ENCODE measurements at places on chromosomes 16 and 17.

DNA sequence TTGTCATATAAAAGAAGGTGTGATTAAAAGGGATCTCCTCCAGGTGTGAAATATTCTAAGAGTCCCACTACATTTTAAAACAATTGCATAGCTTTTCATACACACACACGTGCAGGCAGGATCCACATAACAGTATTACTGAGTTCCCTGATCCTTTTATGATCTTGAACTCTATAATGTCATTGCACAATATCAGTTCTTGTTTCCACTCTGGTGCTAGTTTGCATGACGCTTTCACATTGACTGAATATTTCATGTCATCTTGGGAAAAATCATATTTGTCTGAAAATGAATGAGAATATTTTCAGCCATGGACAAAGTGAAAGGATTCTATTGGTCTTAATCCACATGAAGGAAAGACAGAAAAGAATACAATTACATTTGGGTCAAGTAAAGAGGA lies 703.8 kb downstream of the CDH8 start:
- no peak for DNase-seq

DNA sequence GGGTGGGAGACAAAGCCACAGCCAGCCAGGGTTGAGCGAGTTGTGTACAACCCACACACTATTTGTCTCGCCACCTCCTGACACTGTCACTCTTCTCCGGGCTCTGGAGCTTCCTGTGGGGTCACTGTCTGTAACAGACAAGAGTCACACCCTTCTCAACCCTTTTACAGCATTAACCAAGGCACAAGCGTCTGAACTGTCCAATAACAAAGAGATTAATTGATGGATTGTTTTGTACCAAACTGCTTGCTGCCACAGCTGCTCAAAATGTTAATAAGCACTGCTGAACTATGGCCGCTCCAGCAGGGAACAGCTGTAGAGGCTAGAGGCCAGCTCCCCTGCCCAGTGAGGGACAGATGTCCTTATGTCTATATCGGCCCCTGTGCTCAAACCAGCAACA lies 25.2 kb upstream of the HYDIN start:
- no peak for DNase-seq

DNA sequence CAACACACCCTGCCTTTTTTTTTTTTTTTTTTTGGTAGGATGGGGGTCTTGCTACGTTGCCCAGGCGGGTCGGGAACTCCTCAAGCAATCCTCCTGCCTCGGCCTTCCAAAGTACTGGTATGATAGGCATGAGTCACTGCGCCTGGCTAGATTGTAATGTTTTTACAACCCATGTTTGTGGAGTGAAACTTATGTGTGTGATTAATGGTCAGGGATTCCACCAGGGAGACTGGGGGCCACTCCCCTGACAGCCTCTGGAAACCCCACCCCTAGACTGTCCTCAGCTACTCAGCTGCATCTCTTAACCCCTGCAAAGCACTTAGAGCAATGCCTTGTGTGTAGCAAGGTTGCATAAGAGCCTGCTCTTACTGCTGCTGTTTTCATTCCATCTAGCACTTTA lies 220.5 kb downstream of the PARN start:
- no peak for DNase-seq

DNA sequence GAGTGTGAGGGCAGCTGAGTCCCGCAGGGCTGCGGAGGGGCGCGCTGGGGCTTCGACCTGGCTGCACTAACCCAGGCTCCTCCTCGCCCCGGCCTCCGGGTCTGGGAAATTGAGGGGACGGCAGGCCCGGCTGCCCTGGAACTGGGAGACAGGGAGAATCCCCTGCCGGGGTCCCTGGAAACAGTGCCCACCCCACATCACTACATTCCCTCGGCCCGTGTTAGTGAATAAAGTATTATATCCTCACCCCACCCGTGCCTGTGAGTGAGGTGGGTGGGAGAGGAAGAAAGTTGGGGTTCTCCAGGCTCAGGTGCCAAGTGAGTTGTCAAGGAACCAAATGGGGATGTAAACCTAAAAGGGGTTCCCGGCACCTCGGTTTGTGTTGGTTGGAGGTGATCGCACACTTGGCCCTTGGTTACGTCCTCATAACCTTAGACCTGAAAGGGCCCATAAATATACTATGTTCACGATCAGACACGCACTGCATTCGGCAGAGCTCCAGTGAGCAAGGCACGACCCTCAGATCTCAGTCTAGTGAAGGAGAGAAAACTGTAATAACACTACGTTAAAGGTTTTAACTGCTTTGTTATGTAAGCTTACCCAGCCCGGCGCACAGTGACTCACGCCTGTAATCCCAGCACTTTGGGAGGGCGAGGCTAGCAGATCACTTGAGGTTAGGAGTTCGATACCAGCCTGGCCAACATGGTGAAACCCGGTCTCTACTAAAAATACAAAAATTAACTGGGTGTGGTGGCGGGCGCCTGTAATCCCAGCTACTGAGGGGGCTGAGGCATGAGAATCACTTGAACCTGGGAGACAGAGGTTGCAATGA lies 11.2 kb downstream of the ZNF771 start:
- DNase-seq: no peak

GRCh38 chr17:42363767-42364585 lies 24.3 kb downstream of the STAT3 start:
- DNase-seq: peak; percentile 12

DNA sequence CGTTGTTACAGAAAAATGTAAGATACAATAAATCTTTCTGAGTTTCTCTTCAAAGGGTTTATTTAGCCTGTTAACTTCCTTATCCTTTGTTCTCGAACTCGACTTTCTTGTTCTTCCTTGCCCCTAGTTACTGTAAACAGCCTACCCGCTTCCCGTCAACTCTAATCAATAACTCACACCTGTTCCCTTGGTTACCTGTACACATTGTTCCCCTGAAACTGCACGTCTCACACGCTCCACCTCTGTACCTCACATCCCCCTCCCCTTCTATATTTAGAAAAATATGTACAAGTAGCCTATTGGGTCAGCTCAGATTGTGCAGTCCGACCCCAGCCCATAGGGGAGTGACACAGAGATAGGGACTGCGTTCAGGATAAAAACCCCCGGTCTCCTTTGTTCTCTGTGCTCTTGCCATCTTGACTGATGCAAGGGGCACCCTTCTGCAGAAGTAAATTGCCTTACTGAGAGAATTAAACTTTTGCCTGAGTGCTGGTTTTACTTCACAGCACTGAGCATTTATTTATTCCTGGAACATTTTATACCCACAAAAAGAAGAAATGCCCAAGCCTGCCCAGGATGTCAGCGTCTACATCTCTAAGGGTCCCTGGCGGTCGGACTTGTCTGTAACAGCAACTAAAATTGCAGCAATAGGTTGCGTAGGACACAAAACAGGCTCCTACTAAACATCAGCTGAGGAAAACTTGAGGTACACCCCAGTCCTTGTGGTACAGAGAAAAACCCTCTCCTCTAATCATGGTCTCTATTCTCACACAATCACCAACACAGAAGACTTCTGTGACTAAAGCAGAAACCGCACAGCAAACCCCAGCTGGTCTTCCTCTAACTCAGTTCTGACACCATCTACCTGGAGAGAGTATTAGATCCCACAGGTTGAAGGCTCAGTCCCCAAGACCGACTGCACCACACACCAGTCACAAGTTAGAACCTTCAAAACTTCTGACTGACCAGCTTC lies 11.3 kb downstream of the WDR45B start:
- DNase-seq: no peak

DNA sequence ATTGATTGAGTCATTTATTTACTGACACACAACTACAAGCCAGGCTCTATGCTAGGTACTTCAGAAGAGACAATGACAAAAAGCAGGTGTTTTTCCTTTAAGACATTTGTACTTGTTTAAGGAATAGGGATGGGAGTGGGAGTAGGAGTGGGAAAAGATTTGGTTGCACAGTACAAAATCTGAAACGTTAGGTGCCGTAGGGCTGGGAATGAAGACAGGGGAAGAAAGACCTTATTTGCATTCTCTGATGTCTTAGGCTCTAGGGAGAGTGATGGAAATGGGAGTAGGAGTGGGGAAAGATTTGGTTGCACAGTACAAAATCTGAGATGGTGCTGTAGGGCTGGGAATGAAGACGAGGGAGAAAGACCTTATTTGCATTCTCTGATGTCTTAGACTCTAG lies 28.7 kb upstream of the OR4D1 start:
- DNase-seq: no peak

DNA sequence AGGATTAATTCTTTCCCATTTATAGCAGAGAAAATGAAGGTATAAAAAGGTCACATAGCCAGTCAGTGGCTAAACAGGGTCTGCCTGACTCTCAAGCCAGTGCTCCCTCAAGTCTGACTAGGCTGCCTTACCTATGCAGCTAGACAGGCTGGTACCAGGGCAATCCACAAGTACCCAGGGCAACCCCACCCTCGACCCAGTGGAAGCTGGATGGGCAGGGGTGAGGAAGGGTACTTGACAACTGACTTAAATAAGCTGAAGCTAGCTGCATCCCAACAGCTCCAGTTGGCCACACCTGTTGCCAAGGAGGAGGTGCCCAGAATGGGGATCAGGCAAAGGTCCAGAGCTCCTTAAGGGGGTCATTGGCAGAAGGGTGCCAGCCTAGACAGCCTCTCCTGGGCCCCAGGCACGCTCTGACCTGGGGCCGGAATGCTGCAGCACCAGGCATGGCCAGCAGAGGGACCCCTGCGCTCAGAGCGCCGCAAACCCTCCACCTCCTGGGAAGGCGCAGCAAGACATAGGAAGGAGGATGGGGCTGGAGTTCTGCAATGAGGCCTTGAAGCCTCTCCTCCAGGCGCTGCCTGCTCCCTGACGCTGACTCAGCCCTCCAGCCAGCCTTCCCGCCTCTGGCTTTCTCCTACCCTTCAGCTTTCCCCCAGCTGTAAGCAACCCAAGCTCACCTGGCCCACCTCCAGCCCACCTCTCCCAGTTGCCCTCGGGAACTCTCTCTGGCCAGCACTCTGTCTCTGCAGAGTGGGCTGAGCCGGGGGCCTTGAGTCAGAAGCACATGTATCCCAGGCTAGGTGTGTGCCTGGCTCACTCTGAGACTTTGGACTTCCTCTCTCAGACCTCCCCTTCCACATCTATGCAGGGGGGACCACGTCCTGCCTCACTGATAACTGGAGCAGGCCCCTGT lies 28.8 kb downstream of the MPP2 start:
- peak; percentile 47 for DNase-seq

DNA sequence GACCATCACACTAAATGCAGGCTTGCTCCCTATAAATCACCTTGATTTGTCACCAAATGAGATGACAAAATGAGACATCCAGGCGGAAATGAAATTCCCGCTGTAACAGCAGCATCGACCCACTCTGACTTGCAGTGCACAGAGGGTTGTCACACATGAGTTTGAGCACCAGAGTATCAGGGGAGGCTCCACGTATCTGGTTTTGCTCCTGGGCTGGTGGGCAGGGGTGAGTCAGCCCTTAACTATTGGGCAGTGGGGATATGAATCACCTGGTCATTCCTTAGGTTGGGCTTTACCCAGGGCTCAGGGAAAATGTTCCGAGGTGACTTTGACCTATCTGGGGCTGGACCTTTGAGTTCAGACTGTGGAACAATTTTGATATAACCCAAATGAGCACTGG lies 245.2 kb upstream of the CCL2 start:
- DNase-seq: no peak

DNA sequence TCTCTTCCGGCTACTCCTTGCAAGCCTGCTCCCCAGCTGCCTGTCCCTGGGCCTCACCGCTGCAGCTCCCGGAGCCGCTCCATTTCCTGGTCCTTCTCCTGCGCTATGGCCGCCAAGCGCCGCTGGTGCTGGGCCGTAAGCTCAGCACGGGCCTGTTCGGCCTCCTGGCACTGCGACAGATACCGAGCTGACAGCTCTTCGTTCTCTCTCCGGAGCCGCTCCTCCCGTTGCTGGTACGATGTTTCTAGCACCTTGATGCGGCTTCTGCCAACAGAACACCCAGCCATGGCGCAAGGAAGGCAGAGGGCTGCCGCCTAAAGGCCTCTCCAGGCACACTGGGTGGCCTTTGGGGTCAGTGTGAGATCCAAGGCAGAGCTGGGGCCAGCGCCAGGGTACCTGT lies 14.9 kb upstream of the MRPL38 start:
- no peak for DNase-seq

GRCh38 chr16:85557083-85557970 lies 55.8 kb upstream of the GSE1 start:
- peak; percentile 54 for DNase-seq

DNA sequence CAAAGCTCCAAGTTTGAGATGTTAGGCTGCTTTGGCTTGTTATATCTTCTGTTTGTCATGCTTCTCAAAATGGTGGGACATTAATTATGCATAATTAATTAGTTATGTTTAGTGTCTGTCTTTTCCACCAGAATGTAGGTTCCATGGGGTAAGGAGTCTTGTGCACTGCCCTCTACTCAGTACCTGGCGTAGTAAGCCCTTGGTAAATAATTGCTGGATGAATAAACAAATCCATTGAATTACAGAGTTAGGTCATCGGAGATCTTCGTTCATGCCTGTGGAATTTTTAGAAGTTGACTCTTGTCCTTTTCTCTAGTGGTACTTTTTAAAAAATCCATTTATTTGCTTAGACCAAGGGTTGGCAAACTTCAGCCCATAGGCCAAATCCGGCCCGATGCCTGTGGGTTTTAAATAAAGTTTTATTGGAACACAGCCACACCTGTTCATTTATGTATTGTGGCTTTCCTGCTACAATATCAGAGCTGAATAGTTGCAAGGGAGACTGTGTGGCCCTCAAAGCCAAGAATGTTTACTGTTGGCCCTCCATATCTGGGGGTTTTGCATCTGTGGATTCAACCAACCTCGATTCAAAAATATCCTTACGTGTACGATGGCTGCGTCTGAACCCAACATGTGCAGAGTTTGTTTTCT lies 524.8 kb upstream of the EEF2KMT start:
- no peak for DNase-seq

DNA sequence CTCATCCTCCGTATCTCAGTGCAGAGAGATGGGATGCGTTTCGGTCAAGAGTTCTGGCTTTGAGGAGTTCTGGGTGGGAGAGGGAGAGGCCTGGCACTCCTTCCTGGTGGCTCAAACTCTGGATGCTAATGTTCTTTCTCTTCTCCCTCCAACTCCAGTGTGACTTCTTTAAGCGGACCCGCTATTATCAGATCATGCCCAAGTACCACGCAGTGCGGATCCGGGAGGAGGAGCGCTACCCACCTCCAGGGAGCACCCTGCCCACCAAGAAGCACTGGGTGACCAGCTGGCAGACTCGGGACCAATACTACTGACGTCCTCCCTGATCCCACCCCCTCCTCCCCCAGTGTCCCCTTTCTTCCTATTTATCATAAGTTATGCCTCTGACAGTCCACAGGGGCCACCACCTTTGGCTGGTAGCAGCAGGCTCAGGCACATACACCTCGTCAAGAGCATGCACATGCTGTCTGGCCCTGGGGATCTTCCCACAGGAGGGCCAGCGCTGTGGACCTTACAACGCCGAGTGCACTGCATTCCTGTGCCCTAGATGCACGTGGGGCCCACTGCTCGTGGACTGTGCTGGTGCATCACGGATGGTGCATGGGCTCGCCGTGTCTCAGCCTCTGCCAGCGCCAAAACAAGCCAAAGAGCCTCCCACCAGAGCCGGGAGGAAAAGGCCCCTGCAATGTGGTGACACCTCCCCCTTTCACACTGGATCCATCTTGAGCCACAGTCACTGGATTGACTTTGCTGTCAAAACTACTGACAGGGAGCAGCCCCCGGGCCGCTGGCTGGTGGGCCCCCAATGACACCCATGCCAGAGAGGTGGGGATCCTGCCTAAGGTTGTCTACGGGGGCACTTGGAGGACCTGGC lies 6.0 kb upstream of the PDK2 start:
- DNase-seq: no peak

All from stimulated activated CD4-positive, alpha-beta T cell treated with anti-CD3 and anti-CD28 coated beads, Interleukin-2, amount 100 ng/mL, for 4 hours (primary cell).